ENCODE measurements at places on chromosomes 7 and 10.
A peak's percentile ranks its signal among the peaks of the same experiment; 100 is the strongest.

- no peak for DNase-seq
Observed at GRCh38 chr7:36208426-36208825, 55.4 kb downstream of the EEPD1 start.

- DNase-seq: no peak
Observed at GRCh38 chr7:115572111-115572510, 458.5 kb downstream of the TFEC start.

DNA sequence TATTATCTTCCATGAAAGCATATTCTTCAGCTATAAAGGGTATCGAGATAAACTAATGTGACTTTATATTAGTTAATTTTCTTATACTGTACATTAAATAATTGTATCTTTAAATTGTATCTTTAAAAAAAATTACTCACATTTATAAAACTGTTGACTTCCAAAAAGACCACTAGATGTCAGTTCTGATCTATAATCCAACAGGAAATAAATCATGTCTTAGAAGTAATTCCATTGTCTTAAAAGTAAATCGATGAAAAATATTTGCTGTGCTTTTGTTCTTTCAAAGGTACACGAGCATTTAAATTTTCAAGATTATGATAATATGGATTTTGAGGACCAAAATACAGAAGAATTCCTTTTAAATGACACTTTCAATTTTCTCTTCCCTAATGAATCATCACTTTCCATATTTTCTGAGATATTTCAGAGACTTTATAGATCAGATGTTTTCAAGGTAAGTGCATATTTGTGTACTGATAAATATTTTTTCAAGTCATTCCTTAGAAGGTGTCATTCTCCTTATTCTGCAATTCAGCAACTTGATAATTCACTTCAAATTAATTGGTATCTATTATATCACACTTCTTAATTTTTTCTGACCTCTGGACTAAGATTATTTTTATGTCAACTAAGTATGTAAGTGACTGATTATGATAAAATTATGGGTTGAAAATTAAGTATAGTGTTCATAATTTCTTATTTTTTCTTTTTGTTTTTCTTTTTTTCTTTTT lies 138.5 kb downstream of the CPED1 start:
- no peak for DNase-seq

DNA sequence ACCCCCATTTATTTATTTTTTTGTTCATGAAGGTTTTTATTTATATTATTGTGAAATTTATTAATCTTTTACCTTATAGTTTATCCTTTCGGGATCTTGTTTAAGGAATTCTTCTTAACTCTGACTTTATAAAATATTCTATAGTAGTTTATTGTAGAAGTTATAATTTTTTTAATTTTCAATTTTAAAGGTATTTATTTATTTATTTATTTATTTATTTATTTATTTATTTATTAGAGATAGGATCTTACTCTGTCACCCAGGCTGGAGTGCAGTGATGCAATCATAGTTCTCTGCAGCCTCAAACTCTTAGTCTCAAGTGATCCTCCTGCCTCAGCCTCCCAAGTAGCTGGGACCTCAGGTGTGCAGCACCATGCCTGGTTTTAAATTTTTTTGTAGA lies 56.0 kb downstream of the NRF1 start:
- DNase-seq: no peak

GRCh38 chr10:4474829-4475228 lies 351.2 kb upstream of the AKR1E2 start:
- no peak for DNase-seq

DNA sequence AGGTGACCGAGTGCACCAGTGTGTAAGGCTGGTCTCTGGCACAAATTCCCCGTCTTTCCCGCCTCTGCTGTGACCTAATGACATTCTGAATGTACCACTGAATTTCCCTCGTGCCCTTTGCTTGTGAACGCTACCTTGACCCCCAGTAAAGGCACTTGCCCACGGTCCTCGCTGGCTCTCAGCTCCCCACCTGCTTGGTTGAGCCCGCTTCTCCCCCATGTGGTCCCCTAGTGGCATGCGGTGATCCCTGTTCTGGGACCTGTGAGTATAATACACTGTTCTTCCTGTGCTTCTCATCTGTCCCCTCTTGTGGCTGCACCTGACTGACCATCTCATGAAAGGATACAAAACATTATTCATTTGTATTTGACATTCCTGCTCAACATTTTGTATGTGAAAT lies 495.7 kb downstream of the INHBA start:
- no peak for DNase-seq

DNA sequence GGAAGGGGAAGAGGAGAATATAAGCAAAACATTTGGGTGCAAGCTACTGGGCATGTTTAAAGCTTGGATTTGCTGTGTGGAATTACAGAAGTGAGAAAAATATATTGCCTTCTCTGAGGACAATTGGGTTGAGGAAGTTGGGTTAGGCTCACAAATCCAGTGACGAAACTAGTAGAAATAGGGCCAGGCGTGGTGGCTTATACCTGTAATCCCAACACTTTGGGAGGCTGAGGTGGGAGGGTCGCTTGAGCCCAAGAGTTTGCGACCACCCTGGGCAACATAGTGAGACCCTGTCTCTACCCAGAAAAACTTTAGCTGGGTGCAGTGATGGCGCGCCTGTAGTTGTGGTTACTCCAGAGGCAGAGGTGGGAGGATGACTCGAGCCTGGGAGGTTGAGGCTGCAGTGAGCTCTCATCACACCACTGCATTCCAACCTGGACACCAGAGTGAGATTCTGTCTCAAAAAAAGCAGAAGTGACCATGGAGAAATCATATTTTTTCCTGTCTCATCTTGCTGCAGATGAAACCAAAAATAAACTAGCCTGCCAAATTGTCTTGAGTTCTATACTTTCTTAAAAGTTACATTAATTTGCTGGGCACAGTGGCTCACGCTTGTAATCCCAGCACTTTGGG lies 22.4 kb downstream of the NRBF2 start:
- no peak for DNase-seq

DNA sequence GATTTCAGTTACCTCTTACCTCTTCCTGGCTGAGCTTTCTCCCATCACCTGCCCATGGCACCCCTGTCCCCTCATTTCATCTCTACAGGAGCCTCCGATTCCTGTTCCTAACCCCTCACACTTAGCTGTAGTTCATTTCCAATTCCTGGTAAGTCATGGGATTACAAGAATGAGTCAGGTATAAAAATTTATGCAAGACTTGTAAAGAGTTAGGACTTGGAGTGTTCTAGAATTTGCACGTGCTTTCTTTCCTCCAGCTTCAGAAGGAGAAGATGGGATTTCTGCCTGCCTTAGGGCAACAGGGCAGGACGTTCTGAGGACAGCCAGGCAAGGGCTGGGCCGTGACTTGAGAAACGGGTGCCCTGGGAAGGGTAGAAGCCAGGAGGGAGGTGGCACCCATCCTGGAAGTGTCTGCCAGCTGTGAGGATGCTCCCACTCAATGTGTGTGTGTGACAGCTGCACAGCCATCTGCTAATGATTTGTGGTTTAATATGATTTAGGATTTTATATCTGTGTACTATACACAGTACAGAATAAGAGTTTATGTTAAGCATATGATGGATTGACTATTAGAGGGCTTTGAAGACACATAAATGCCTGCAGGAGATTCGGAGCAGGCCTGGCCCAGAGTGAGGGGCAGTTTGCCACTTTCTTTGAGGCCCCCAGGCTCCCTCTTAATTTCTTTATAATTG lies 81.5 kb upstream of the VIPR2 start:
- no peak for DNase-seq

- DNase-seq: no peak
Observed at GRCh38 chr10:84074521-84074920, 64.8 kb upstream of the GHITM start.

GRCh38 chr10:77666821-77667220 lies 29.2 kb upstream of the KCNMA1 start:
- DNase-seq: no peak

DNA sequence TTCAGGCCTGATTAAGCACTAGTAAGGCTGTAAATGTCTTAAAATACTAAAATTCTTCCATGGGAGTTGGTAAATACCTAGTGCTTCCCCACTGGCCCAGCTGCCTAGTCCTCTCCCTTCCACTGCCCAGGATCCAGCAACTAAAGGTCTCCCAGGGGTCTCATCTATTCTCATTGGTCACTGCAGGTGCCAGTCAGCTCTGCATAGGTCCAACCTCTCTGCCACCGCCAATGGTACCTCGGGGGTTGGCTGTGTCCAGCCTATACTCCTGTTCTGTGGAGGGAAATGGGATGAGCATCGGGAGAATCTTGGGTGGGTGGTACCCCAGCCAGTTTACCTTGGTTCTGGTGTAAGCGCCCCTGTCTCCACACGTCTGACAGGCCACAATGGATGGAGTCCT lies 6.1 kb upstream of the CREB5 start:
- DNase-seq: no peak

DNA sequence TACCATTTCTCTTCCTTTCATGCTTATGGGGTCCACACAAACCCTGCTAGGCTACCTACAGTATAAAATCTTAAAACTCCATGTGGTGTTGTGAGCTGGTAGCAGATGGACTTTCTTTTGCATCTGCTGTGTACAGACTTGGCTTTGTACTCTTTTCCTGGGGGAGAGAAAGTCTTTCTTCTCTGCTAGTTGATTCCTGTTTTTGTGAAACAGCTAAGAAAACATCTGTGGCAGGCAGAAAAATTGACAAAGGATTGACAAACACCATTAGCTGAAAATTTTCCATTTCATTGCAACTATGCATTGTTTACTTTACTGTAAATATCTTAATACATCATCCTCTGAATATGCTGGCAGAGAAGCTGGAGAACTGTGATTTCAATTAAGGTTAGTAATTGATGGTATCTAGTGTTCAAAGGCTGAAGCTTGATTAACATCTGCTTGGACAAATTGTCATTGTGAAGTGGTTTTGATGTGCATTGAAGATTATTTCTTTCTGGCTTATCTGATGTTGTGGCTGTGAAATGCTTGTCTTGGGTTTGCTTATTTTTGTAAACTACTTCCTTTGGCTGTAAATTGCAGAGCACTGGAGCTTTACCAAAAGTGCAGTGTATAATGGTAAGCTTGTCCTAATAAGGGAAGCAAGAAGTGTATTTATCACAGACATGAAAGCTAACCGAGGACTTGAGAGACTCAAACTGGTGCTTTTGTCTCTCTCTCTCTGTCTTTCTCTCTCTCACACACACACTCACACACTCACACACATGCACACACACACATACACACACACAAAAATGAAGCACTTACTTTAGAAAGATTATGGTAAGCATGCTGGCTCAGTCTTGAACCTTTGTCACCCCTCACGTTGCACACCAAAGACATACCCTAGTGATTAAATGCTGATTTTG lies at the start of gene FOXP2:
Gene FOXP2, plus strand, starts transcription at position 660 of the 908 bp plus-strand sequence. CDS start 11,697 bp downstream, outside the sequence.
- DNase-seq: no peak

DNA sequence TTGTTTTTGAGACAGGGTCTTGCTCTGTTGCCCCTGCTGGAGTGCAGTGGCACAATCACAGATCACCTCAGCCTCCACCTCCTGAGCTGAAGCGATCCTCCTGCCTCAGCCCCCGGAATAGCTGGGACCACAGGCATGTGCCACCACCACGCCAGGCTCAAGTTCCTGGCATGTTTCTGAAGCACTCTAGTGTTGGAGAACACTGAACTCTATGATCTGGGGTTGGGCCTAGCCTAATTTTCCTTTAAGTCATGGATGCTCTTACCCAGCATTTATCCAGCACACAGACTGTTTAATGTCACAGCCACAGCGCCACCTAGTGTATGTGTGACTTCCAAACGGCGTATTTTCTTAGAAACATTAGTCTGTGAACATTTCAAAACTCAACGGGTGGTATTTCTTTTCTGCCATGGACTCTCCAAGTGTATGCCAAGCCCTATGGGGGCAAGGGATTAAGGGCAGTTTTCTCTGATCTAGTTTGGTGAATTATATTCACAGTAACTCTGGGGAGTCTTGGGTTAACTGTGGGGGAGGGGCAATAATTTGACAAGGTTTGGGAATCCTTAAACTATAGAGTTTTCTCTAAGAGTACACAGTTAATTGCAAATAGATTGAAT lies 91.8 kb downstream of the CREM start:
- peak; percentile 83 for DNase-seq

DNA sequence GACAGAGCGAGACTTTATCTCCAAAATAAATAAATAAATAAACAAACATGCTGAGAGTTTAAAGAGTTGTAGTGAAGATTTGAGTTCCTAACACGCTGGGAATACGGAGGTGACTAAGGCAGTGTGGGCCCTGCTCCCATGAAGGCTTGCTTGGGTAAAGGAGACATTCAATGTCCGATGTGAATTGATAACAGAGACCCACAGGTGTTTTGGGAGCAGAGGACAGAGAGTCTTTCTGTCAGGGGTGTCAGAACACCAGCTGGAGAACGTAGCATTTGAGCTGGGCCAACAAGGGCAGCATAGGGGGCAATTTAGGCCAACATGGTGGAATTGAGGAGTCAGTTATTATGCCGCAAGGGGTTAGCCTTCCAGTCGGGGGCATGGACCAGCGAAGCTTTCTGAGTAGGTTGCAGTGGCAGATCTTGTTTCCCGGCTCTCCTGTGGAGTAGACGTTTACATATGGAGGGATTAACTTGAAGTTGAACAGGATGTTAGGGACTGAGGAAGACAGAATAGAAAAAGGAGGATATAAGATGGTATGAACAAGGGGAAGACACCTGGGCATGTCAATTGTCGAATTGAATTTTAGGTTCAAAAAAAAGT lies 5.6 kb downstream of the PROSER2 start:
- no peak for DNase-seq

GRCh38 chr10:126904818-126905701 lies at the start of gene DOCK1:
Gene DOCK1 (plus strand): TSS chr10:126905428. CDS start chr10:126905518, 90 bp downstream.
- DNase-seq: peak; percentile 74

GRCh38 chr10:18268005-18268404 lies 127.8 kb downstream of the CACNB2 start:
- no peak for DNase-seq

DNA sequence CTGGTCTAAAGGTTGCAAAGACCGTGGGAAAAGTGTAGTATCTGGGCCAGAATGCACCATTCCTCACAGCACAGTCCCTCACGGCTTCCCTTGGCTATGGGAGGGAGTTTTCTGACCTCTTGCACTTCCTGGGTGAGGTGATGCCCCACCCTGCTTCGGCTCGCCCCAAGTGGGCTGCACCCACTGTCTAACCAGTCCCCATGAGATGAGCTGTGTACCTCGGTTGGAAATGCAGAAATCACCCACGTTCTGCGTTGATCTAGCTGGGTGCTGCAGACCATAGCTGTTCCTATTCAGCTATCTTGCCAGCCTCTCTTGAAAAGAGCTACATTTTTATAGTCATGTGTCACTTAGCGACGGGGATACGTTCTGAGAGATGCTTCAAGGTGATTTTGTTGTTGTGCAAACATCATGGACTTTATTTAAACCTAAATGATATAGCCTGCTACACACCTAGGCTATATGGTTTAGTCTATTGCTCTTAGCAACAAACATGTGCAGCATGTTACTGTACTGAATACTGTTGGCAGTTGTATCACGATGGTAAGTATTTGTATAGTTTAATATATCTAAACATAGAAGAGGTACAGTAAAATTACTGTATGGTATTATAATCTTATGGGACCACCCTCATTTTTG lies 120.0 kb downstream of the PPP1R9A start:
- peak; percentile 18 for DNase-seq

- no peak for DNase-seq
Observed at GRCh38 chr10:122328676-122329075, 45.8 kb upstream of the PLEKHA1 start.
